ENCODE measurements at places on chromosomes 1 and 21. TPM values are rescaled to one million over a fixed set of nuclear protein-coding genes. Genes with fewer than 3 reads are reported as not detected.

DNA sequence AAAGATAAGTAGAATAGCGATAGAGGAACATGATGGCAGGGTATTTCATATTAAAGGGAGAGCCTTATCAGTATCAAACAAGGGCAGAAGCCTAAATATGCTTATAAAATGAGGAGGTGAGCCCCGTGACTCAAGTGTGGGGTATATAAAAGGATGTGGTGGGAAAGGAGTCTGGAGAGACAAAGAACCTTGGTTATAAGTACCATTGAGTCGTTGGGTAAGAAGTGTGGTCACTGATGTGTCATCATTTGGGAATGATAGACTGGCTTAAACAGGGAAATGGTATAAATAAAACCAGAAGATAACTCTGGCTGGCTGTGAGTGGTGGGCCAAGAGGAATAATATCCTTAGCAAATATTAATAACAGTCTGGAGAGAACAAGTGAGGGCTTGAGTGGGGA is 10.9 kb upstream of the CD5L start:
- no peak overlapping the region for H3K4me3 ChIP-seq
- no peak overlapping the region for H3K27ac ChIP-seq
- no peaks in the 10 kb centered on the region for H3K36me3 ChIP-seq
- peaks cover 2% of the 10 kb centered on the region for H3K27me3 ChIP-seq

GRCh38 chr1:47431534-47431933 is 6.3 kb upstream of the FOXD2 start:
- H3K4me3 ChIP-seq: no peak overlapping the region
- H3K27me3 ChIP-seq: no peaks in the 10 kb centered on the region
- peak; percentile 45 for DNase-seq
- no peaks in the 10 kb centered on the region for H3K36me3 ChIP-seq
- peaks cover 46% of the 10 kb centered on the region for H3K4me1 ChIP-seq
- H3K27ac ChIP-seq: peak overlapping the region; percentile 60

GRCh38 chr1:179872558-179872957 is 5.0 kb downstream of the TOR1AIP2 start:
- H3K4me1 ChIP-seq: peaks cover 48% of the 10 kb centered on the region
- no peak overlapping the region for H3K4me3 ChIP-seq
- H3K27me3 ChIP-seq: no peaks in the 10 kb centered on the region
- H3K36me3 ChIP-seq: peaks cover 32% of the 10 kb centered on the region
- DNase-seq: no peak

GRCh38 chr1:11898831-11899467 is 27.3 kb downstream of the KIAA2013 start:
- no peak overlapping the region for H3K4me3 ChIP-seq
- no peak overlapping the region for H3K27ac ChIP-seq
- DNase-seq: no peak
- H3K36me3 ChIP-seq: no peaks in the 10 kb centered on the region
- peaks cover 10% of the 10 kb centered on the region for H3K4me1 ChIP-seq

- H3K27me3 ChIP-seq: no peaks in the 10 kb centered on the region
- peak overlapping the region; percentile 90 for H3K4me3 ChIP-seq
Observed at GRCh38 chr1:31797216-31797615, 18.6 kb downstream of the SPOCD1 start.

GRCh38 chr1:223349241-223349640 is 14.7 kb downstream of the SUSD4 start:
- H3K36me3 ChIP-seq: no peaks in the 10 kb centered on the region
- peaks cover 50% of the 10 kb centered on the region for H3K27me3 ChIP-seq
- no peak overlapping the region for H3K4me3 ChIP-seq
- DNase-seq: no peak

GRCh38 chr1:169163059-169163458 is 56.6 kb downstream of the ATP1B1 start:
- H3K4me1 ChIP-seq: peaks cover 9% of the 10 kb centered on the region
- no peak overlapping the region for H3K4me3 ChIP-seq
- no peaks in the 10 kb centered on the region for H3K36me3 ChIP-seq
- H3K27ac ChIP-seq: no peak overlapping the region

GRCh38 chr1:201419256-201419655 is 2.3 kb downstream of the TNNI1 start:
- no peak for DNase-seq
- H3K4me1 ChIP-seq: peaks cover 11% of the 10 kb centered on the region
- H3K27ac ChIP-seq: no peak overlapping the region
- peaks cover 32% of the 10 kb centered on the region for H3K27me3 ChIP-seq
- H3K36me3 ChIP-seq: no peaks in the 10 kb centered on the region
- H3K4me3 ChIP-seq: no peak overlapping the region

- H3K27me3 ChIP-seq: no peaks in the 10 kb centered on the region
- no peak for DNase-seq
- H3K27ac ChIP-seq: no peak overlapping the region
- no peaks in the 10 kb centered on the region for H3K36me3 ChIP-seq
- H3K4me1 ChIP-seq: no peaks in the 10 kb centered on the region
Observed at GRCh38 chr1:218101409-218101808, 183.7 kb upstream of the RRP15 start.

DNA sequence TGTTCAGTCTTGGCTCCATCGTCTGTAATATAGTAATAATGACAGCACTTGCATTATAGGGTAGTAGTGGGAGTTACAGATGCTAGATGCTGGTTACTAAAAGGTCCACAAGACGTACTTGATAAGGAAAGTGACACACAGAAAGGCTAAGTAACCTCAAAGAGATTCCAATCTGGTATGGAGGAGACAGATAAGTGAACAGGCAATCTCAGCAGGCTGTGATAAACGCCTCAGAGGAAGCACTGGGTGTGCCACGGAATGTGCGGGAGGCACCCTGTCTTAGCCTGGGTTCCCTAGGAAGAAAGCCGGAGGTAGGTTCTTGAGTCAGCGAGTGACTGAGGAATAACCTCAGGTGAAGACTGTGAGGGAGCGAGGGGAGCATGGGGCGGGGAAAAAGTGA is 4.6 kb upstream of the CTPS1 start:
- peaks cover 1% of the 10 kb centered on the region for H3K27me3 ChIP-seq
- H3K27ac ChIP-seq: peak overlapping the region; percentile 14
- peaks cover 53% of the 10 kb centered on the region for H3K4me1 ChIP-seq

DNA sequence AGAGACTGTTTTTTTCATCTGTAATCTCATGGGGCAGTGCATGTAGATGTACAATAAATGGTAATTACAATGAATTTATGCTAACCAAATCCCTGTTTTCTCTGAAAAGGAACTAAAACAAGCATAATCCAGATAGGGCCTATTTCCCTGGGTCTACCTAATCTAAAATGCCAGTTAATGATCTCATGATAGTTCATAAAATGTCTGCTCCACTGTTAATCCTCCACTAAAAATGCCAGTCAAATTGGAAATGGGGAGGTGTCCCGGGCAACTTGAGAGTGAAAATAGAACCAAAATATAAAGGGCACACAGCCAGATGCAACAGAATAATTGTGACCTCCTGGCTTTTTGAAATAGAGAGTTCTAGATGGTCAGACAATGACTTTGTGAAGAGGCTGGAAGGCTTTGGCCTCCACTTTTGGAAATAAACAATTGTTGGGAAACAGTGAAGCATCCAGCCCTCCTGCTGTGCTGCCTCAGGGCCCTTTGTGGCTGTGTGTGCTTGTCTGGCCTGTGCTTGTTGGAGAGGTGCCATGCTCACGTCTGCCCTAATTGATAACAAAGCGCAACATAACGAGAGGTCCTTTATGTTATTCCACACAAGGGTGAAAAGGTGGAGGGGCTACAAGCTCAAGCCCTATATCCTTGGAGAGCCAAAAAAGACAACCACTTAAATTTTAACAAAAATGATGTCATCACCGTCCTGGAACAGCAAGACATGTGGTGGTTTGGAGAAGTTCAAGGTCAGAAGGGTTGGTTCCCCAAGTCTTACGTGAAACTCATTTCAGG is 97.7 kb downstream of the ATP5PO start:
- peaks cover 27% of the 10 kb centered on the region for H3K36me3 ChIP-seq
- peaks cover 9% of the 10 kb centered on the region for H3K4me1 ChIP-seq
- H3K27ac ChIP-seq: no peak overlapping the region

- no peak overlapping the region for H3K27ac ChIP-seq
- peaks cover 37% of the 10 kb centered on the region for H3K27me3 ChIP-seq
- no peaks in the 10 kb centered on the region for H3K4me1 ChIP-seq
- no peak for DNase-seq
Observed at GRCh38 chr21:32795376-32795775, 23.8 kb upstream of the PAXBP1 start.

DNA sequence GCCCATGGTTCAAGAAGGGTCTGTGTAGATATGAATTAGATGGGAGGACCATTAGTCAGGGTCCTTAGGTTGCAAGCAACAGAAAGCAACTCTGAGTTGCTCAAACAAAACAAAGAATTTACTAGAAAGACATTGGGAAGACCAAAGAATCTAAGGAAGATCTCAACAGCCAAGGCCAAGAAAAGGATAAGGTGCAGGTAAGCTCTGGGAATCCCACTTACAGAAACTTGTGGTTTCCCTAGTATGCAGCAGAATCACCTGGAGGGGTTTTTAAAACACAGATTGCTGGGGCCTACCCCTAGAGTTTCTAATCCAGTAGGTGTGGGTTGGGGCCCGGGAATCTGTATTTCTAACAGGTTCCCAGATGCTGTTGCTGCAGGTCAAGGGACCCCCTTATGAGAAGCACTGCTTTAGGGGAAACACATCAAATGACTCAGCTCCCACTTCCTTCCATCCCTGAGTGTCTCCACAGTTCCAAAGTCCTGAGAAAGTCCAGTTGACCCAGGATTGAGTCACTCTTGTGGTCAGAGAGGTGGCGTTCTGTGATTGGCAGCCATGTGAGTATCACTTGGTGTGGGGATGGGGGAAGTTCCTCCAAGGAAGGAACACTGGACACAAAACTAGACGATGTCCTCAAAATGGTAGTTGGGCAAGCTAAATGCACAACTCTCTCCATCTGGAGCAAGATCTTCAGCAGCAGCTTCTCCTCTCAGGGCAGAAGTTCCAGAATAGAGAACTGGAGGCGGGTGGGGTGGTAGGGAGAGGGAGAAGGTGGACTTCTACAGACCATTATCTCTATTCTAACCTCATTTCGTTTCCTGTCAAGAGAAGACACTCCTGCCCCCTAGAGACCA is 24.2 kb upstream of the EYA3 start:
- peak; percentile 89 for DNase-seq
- H3K4me3 ChIP-seq: peak overlapping the region; percentile 64
- H3K36me3 ChIP-seq: no peaks in the 10 kb centered on the region

GRCh38 chr1:236149003-236149595 is 6.8 kb downstream of the GPR137B start:
- peaks cover 7% of the 10 kb centered on the region for H3K4me1 ChIP-seq
- H3K4me3 ChIP-seq: no peak overlapping the region
- H3K27me3 ChIP-seq: no peaks in the 10 kb centered on the region
- H3K27ac ChIP-seq: no peak overlapping the region

DNA sequence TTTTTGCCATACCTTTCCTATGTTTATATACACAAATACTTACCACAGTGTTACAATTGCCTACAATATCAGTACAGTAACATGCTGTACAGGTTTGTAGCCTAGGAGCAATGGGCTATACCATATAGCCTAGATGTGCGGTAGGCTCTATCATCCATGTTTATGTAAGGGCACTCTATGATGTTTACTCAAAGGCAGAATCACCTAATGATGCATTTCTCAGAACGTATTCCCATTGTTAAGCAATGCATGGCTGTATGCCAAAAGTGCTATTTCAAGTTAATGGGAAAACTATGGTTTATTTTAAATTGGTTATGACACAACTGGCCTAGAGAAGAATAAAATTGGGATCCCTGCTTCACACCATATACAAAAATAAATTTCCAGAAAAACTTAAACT is 36.9 kb upstream of the DISP1 start:
- no peaks in the 10 kb centered on the region for H3K36me3 ChIP-seq
- H3K4me3 ChIP-seq: no peak overlapping the region
- H3K27me3 ChIP-seq: peaks cover 12% of the 10 kb centered on the region
- H3K4me1 ChIP-seq: peaks cover 3% of the 10 kb centered on the region
- DNase-seq: no peak

COP1 gene
- total RNA-seq: 30.5 TPM

CD1B gene
- total RNA-seq: not detected

COL8A2 gene
- 5.7 TPM for total RNA-seq

WNT2B gene
- total RNA-seq: 2.1 TPM

FOXD2 gene
- total RNA-seq: 0.27 TPM

RPTN gene
- total RNA-seq: not detected

HHIPL2 gene
- 0.07 TPM for total RNA-seq

ZMYM1 gene
- 16.4 TPM for total RNA-seq

GOLT1A gene
- total RNA-seq: not detected

USP1 gene
- total RNA-seq: 25.9 TPM
